ENCODE measurements at places on chromosomes 16 and 17. TPM values are rescaled to one million over a fixed set of nuclear protein-coding genes. Genes with fewer than 3 reads are reported as not detected.

Gene NEUROD2
- not detected for total RNA-seq

Gene PYY
- total RNA-seq = not detected

GRCh38 chr17:71600137-71600789 is 520.6 kb upstream of the SOX9 start:
- no peak for DNase-seq

Gene KRT38
- total RNA-seq = not detected

- DNase-seq = no peak
These were observed 176.4 kb downstream of the SHISA9 start for GRCh38 chr16:13077816-13078215.

DNA sequence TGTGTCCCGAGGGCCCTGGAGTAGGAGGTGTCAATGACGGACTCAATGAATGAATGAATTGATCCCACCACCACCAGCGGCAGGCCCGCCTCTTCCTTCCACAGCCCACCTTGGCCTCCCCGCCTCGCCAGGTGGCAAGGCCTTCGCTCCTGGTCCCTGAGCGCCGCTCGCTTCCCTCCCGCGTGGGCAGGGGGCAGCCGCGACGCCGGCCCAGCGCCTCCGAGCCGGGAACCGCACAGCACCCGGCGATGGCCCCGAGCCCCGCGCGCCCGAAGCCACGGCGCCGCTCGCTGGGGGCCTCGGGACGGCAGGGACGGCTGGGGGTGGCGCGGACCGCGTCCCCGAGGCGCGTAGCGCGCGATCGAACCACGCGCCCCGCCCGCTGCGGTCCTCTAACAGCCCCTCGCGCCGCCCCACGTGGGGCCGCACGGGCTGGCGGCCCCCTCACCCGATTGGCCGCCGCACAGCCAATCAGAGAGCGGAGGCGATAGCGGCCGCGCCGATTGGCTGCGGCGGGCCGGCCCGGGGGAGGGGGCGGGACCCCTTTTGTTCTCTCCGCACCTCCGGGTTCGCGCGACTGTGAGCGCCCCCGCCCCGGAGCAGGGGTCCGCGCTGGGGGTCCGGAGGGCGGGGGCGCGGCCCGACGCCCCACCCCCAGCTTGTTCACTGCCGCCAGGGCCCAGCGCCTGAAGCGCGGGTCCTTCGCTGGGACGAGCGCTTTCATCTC is 31.4 kb downstream of the ACTG1 start:
- peak; percentile 81 for DNase-seq

GRCh38 chr17:42034059-42034458 is 14.2 kb downstream of the NKIRAS2 start:
- no peak for DNase-seq

DNA sequence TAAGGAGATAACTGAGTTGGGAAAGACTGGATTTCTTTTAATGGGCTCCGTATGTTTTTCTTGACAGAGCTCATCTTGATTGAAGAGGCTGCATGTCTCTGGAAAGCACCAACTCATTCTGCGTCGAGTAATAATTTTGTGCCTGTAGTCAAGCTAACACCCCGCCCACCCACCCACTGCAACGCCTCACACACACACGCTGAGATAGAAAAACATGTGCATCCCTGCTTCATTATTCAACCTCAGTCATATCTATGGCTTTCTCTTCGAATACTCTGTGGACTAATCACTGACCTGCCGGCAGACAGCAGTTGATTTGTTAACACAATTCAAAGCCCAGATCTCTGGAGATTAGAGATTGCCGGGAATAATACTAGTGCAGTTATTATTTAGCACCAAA is 220.2 kb upstream of the TOM1L1 start:
- no peak for DNase-seq

Gene RAPGEFL1
- total RNA-seq = 17.2 TPM

Gene C16orf78
- not detected for total RNA-seq

Gene ELOB
- total RNA-seq = 196 TPM

Gene CDK3
- total RNA-seq = 9.8 TPM

Gene TP53TG3B
- not detected for total RNA-seq

GRCh38 chr17:69851736-69852135 is 223.3 kb upstream of the KCNJ16 start:
- no peak for DNase-seq

GRCh38 chr17:34607917-34608316 is 28.5 kb downstream of the TMEM132E start:
- no peak for DNase-seq

Gene ITGA2B
- total RNA-seq = 6.8 TPM

GRCh38 chr16:53404959-53405358 is 29.3 kb upstream of the RBL2 start:
- no peak for DNase-seq

- DNase-seq = no peak
These were observed 66.1 kb downstream of the GTF3C1 start for GRCh38 chr16:27483624-27484023.

GRCh38 chr17:47834756-47835155 is 3.3 kb downstream of the LRRC46 start:
- DNase-seq = no peak

GRCh38 chr17:63647065-63647725 is 25.0 kb downstream of the MAP3K3 start:
- no peak for DNase-seq

DNA sequence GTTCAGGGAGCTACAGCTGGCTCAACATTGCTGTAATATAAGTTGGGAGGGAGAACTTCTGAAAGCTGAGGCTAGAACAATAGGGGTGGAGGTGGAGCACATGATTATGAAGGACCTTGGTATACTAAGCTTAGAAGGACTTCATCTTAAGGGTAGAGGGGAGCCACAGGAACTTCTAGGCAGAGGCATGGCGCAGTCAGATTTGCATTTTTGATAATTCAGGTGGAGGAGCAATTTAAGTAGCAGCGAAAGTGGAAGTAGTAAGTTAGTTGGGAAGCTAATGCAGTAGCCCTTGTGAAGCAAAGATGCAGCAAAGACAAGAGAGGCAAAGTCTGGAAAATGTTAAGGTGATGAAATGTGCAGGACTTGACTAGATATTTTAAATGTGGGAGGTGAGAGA is 144.1 kb downstream of the SPECC1 start:
- DNase-seq = no peak

GRCh38 chr17:55398689-55399088 is 22.9 kb downstream of the MMD start:
- no peak for DNase-seq

Gene YWHAE
- 407 TPM for total RNA-seq

Gene ODF4
- not detected for total RNA-seq

DNA sequence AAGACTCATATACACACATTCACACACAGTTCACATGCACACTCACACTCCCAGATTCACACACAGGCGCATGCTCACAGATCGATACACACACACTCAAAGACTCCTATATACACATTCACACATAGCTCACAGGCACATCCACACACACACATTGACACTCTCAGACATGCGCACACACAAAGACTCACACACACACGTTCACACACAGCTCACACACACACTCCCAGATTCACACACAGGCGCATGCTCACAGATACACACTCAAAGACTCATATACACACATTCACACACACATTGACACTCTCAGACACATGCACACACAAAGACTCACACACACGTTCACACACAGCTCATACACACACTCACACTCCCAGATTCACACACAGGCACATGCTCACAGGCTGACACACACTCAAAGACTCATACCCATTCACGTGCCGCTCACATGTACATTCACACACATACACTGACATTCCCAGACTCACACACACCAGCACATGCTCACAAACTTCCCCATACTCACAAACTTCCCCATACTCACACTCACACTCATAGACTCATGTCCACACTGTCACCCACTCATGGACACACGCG is 25.6 kb upstream of the KRT17 start:
- no peak for DNase-seq

DNA sequence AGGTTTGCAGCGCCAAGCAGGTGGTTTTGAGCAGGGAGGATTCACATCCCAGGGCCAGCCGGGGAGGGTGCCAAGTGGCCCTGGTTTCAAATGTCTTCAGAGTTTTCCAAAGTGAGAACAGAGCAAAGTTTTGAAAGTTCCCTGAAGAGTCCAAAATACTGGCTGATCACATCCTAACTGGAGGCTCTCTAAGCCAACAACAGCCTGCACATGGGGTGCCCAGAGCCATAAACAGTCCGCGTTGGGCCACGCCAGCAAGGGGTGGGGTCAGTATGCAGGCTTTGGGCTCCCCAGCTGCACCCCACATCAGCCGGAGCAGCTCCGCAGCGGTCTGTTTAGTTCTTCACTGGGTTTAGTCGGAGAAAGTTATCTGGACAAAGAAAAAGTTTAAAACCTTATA is 150.9 kb downstream of the C16orf95 start:
- DNase-seq = no peak

Gene GAST
- total RNA-seq = not detected

DNA sequence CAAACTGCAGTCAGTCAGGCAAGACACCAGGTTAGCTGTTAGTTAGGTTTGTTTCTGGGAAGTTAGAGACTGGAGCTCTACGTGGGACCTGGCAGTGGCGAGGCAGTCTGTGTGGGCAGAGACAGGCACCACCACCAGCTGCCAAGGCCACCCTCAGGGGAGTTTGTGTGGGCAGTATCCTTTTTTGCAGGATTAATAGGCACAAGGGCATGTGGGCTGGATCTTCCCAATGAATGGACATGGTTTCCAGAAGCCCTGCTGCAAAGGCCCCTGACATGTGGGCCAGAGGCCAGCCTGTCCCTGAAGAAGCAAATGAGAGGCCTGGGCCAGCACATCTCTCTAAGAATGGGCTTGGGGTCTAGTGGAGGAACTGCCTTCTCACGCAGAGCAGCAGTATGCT is 19.2 kb upstream of the SREBF1 start:
- no peak for DNase-seq

Gene BTBD17
- not detected for total RNA-seq

Gene OSGIN1
- total RNA-seq = not detected

DNA sequence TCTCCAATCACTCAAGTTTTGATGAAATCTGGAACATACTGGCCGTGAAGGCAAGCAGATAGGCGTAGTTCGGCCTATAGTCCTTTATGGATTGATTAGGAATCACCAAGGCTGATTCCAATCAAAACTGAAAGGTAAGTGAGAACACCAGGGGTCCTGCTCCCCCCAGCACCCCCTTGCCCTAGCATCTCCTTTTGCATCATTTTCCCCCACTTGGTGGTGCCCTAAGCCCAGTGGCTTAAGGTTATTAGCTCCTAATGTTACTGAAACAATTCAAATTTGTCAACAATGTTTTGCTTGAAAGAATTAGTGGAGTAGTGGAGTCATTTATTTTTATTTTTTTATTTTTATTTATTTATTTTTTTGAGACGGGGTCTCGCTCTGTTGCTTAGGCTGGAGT is 4.9 kb downstream of the SLFN14 start:
- DNase-seq = no peak

Gene TM4SF5
- not detected for total RNA-seq

Gene GAS2L2
- not detected for total RNA-seq

Gene ZFHX3
- total RNA-seq = 0.78 TPM

- DNase-seq = no peak
These were observed 169.2 kb downstream of the LAT start for GRCh38 chr16:29154088-29154487.

GRCh38 chr17:42817866-42818265 is 6.2 kb downstream of the BECN1 start:
- DNase-seq = no peak

Gene FOXN1
- not detected for total RNA-seq

DNA sequence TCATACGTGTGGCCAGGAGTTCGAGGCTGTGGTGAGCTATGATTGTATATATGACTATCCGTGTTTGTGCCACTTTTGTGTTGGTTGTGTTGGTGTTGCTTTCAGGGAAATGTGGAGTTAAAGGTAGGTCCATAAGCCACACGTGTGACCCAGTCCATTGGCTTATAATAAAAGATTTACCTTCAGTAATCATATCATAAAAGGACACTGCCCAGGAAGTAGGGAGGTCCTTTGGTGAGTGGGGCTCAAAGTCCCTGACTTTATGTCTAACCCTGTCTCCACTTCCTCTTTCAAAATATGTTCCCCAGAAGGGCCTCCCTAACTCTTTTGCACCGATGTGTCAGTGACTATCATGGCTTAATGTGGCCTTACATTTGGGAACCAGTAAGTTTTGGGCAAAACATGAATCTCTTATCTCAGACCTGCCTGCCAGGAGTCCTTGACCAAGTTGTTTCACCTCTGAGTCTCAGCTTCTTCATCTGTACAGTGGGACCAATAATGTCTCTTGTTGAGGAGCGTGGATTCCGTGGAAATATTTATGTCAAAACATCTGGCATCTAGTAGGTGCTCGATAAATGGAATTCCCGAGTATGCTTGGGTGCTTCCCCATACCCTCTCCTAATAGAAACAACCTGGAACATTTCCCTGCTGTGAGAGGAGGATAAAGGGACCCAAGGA is 4.8 kb downstream of the TNP2 start:
- no peak for DNase-seq

GRCh38 chr17:67998466-67998865 is 2.2 kb upstream of the C17orf58 start:
- DNase-seq = no peak

- DNase-seq = no peak
These were observed 1.9 kb upstream of the GGT6 start for GRCh38 chr17:4562015-4562969.

- DNase-seq = no peak
These were observed 81.3 kb downstream of the SDK2 start for GRCh38 chr17:73562896-73563295.

- DNase-seq = no peak
These were observed 68.9 kb upstream of the MSI2 start for GRCh38 chr17:57187391-57187790.

- peak; percentile 83 for DNase-seq
These were observed 45.8 kb downstream of the AKAP1 start for GRCh38 chr17:57130708-57131461.

Gene USP7
- 180 TPM for total RNA-seq

GRCh38 chr16:31413381-31413780 is 14.8 kb downstream of the COX6A2 start:
- peak; percentile 35 for DNase-seq

Gene TLCD2
- total RNA-seq = 0.17 TPM

- DNase-seq = no peak
These were observed 26.2 kb upstream of the TXNDC11 start for GRCh38 chr16:11768849-11769248.

DNA sequence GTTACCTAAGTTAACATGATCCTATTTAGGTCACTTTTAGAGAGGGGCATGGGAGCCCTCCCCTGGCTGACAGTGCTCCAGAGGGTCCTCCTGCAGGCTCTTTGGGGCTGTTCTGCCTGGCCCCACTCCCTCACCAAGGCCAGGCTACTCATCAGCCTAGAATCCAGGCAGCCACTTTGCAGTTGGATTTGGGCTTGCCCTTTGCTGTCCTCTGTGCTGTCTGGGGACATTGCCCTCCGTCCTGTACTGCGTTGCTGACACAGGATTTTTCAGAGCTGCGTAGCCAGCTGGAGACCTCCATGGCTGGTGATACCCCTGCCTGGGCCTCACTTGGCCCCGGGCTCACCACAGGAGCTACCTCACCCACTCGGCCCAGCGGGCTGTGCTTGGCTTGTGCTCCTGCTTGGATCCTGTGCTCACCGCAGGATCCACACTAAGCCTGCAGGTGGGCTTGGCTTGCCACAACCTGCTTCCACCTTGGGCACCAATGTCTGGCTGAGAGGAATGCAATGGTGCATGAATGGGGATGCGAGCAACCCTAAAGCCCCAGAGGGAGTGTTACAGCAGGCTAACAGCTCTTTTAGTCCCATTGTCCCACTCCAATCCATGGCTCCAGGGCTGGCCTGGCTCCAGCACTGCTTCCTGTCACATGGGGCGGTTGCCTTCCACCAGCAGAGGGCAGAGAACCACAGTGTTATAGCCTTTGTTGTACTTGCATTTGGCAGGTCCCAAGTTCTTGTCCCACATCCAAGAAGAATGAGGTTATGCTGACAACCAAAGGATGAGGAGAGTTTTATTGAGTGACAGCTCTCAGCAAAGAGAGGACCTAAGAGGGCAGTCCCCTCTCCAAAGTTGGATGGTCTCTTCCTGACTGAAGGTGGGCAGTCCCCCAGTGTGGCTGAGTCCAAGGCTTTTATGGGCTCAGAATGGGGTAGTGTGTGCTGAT is 21.5 kb downstream of the CCL4 start:
- DNase-seq = no peak
